Non-pigmented ciliary epithelial cell (primary cell): ENCODE measurements at places on chromosomes 5 and 9.

DNA sequence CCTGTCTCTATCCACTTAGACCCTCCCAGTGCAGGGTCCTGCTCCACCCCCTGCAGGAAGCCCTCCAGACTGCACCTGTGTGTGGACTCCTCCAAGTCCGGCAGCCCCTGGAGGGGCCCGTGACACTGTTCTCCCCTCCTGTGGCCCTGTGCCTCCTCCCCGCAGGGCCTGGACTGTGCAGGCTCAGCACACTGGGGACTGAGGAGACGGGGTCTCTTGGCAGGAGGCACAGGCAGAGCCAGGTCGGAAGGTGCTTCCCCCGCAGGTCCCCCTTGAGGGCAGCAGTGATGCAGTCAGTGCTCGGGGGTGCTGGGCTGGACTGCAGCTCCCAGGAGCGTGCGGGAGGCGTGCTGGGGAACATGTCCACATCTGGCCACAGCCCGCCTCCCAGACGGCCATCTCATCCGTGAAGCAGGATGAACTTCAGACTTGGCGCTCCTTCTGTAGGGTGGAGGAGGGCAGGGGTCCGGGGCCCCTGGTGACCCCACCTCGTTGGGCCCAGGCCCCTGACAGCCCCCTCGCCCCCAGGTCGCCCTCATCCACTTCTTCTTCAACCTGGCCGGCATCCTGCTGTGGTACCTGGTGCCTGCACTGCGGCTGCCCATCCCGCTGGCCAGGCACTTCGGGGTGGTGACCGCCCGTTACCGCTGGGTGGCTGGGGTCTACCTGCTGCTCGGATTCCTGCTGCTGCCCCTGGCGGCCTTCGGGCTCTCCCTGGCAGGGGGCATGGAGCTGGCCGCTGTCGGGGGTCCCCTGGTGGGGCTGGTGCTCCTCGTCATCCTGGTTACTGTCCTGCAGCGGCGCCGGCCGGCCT, 4.9 kb downstream of the SLC34A3 start:
- no peak for DNase-seq

DNA sequence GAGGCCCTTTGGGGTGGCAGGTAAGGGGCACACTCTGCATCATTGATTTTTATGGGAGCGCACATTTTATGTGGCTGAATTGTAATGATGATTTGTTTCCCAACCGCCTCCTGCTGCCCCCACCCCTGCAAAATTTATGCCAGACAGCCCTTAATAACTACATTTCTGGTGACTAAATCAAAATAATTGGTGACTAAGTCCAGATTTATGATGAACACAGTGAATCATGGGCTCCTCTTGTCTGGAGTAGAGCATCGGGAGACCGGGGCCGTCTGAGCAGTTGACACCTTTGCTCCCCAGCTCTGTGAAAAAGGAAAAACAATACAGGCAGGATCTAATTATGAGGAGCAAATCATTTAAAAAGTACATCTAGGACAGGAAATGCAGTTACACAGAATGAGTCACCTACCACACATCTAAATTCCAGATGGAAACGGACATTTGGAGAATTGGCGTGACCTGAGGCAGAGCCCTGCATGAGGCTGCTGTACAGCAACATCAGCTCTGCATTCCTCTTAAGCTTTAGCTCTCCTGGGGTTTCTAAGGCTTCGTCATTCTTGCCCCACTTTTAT, 58.9 kb downstream of the DOCK2 start:
- DNase-seq, result peak; percentile 98

DNA sequence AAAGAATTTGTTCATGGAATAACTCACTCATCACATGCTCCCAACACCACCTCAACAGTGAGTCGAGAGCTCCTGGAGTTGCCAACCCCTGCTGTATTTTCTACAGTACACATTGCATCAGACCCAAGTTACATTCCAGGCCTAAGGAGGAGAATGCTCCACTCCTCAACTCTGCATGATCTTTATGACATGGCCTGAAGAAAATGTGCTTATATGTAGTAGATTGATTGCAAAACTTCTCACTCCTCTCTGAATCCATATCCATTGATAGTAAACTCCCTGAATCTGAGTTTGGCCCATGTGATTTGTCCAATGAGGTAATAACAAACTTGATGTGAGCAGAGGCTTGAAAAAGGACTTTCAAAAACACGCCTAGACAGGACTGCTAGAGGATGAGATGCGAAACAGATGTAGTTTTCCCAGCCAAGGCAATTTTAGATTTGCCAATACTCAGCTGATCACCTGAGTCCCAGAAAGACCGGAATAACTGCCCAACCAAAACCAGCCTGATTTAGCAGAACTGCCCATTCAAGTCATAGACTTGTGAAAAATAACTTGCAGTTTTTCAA, 29.0 kb upstream of the PAPPA start:
- no peak for DNase-seq

- no peak for DNase-seq
Measured at GRCh38 chr5:173265433-173265832, 30.4 kb upstream of the NKX2-5 start.

DNA sequence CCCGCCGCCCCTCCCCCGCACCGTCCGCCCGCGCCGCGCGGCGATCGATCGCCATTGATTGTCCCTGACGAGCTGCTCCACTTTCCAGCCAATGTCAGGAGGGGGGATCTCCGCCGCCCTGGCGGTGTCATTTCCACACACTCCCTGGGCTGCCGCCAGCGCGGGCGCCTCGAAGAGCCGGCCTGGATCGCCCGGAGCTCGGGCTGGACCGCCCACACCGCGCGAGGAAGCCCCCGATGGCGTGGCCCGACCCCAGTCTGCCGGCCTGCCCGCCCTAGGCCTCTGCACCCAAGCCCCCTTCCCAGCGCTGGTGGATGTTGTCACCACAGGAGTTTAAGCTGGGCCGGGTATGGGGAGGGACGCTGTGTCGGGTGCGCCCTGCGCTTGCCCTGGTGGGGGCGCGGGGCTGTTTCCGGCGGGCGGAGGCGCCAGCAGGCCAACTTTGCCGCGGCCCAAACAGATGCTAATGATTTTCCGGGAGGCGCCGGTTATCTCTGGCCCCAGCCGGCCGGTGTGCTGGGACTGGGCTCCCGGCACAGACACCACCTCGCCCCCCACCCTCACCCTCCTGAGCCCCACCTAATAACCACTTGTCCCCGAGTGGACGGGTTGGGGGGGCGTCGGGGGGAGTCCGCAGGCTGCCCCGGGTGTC, 10.6 kb upstream of the CXXC5 start:
- DNase-seq, result no peak

GRCh38 chr5:160039810-160040470, 31.0 kb downstream of the TTC1 start:
- no peak for DNase-seq

- DNase-seq, result no peak
Measured at GRCh38 chr9:10254338-10254737, 358.5 kb downstream of the PTPRD start.

GRCh38 chr5:14235872-14236271, 92.7 kb downstream of the TRIO start:
- no peak for DNase-seq

GRCh38 chr5:100546001-100546400, 10.8 kb downstream of the FAM174A start:
- no peak for DNase-seq

DNA sequence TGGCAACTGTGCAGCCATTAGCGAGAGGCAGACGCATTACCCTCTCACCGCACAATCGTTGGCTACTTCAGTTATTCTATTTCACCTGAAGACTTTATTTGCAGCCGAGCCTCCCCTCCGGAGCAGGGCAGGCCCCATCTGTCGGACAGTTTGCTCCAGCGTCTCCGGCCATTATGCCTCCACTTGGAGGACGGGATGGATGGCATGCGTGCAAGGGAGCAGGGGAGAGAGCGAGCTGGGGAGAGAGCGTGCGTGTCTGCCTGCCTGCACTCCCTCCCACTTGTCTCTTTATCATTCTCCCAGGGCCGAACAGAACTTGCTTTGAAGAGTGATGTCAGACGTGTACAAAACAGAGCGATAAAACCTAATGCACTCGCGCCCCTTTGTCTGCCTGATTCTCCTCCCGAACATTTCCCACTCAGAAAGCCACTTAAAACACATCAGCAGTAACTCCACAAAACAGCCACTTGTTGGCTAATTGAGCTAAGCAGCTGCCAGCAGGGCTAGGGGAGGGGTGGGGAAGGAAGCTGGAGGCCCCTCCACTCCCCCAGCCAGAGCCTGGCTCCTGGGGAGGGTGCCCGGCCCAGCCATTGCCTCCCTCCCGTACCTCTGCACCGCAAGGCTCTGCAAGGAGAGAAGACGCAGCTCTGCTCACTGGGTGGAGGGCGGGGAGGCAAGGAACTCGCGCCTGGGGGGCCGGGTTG, 43.4 kb upstream of the FUBP3 start:
- DNase-seq, result no peak

GRCh38 chr9:22693156-22693555, 246.5 kb downstream of the DMRTA1 start:
- DNase-seq, result no peak

GRCh38 chr5:108749128-108749861, 1.6 kb downstream of the FER start:
- DNase-seq, result no peak

GRCh38 chr5:128587275-128587674, 49.2 kb upstream of the FBN2 start:
- no peak for DNase-seq

DNA sequence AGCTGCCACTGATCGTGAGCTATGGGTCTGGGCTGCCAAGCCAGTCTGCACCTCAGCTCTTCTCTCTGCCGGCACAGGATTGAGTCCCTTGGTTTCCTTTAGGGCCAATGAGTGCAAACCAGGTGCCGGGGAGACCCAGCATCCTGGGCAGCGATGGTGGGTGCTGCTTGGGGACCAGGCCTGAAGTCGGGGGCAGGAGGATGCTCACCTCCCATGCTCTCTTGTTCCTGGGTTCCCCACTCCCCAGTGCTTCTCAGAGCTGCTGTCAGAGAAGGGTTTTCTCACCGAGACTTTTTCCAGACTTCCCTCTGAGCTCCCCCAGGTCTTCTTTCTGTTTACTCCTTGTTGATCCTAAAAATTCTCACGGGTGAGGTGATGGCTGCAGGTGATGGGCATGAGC, 61.2 kb downstream of the IRX1 start:
- DNase-seq, result no peak

DNA sequence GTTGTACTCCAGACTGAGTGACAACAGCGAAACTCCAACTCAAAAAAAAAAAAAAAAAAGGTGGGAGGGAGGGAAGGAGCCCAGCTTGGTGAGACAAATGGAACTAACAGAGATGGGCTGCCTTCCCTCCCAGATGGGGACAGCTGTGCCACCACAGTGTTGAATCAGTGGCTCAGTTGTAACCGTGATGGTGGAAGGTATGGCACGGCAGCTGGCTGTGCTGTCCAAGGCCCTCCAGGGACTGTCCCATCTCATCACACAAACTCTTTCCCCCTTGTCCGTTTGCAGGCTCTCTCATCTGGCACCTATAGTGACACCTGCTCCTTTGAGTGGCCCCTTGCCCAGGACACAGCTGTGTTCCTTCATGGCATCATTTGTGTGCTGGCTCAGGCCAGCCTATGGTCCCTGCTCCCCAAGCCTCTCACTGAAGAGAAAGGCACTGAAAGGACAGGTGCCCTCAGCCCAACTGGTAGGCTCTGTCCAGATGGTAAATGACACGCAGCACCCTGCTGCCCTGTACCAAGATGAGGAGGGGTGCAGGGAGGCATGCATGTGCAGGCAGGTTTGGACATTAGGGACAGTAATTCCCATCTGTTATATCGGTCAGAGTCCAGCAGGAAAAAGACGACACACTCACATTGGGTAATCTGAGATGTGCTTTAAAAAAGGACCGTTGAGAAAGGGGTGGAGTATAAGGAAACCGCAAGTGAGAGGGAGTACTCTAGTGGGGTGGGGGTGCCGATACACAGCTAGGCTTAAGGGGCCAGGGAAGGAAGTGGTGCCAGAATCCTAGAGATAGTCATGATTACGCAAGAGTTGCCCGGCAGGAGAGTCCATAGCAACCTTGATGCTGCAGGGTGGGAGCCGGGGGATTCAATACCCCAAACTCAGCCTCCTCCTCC, 4.3 kb downstream of the SMIM33 start:
- no peak for DNase-seq

GRCh38 chr5:159216454-159216853, 7.1 kb upstream of the RNF145 start:
- no peak for DNase-seq

GRCh38 chr5:158133369-158133768, 274.4 kb upstream of the CLINT1 start:
- DNase-seq, result no peak

DNA sequence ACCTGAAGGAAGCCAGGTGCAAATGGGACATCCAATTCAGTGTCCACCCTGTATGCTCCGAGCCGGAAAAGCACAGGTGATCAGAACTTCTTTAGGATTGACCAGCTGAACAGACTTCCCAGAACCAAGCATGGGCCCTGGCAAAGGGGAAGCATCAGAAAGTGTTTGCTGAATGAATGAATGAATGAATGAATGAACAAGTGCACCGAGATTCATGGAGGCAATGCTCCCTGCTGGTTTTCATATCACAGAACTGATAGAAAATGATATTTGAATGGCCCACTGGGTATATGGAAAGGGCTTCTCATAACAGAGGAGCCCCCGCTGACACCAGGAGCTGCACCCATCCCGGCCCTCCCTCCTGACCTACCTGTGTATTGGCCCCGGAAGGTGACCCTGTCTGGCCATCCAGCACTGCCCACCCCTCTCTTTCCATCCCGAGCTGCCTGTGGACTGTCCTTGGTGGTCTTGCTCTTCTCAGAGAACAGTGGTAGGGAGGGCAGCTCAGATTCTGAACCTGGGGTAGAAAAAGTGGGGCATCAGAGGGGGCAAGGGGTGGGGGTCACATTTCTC, 15.9 kb downstream of the ORM2 start:
- no peak for DNase-seq

DNA sequence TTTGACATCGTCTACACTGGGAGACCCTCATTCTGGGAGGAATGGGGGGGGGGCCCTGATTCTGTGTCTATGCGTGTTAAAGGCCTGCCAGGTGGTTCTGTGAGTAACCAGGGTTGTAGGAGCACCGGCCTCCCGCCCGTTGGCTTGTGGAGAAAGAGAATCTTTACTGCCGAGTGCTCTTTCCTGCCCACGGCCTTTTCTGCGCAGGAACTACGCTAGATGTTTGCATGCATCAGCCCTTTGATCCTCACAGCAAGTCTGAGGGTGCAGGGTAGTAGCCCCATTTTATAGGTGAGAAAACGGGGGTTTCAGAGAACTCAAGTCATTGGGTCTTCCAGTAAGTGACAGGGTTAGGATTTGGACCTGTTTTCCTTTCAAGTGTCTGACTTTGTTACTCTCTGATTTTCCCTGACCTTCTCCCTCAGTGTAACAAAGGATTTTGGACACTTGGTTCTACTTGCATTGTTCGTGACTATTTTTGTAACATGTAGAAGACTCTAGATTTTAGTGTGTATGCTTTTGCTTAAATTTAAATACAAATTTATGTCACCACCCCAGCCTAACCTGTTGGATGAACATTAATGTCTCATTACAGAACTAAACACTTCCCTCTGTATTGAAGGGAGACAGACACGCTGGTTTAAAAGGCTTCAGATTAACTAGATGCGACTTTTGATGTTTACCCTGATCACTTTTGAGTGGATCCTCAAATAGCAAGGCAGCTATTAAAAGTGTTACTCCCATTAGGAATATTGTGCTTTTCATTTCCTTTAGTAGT, 22.0 kb downstream of the MAST4 start:
- no peak for DNase-seq
